ENCODE measurements at places on chromosomes 1 and 21.
A peak's percentile ranks its signal among the peaks of the same experiment; 100 is the strongest.

- H3K4me3 ChIP-seq = no peak overlapping the region
- H3K27ac ChIP-seq = no peak overlapping the region
- H3K36me3 ChIP-seq = peaks cover 64% of the 10 kb centered on the region
- DNase-seq = no peak
- H3K4me1 ChIP-seq = no peaks in the 10 kb centered on the region
- H3K27me3 ChIP-seq = no peaks in the 10 kb centered on the region
Measured at GRCh38 chr1:65395887-65396612, 24.4 kb upstream of the LEPR start.

DNA sequence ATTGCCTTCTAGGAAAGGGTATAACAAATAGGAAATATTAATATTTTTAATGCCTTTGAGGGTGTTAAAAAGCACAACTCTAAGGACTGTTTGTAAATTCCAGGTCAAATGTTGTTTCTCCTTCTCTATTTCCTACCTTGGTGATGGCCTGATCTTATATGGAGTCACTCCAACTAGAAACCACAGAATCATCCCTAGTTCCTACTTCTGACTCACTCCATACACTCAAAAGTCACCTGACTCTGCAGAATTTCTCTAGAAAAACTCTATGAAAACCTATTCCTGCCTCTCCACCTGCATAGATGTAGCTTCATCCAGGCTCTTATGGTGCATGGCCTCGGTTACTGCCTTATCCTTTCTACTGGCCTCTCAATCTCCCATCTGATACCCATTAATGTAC is 14.5 kb downstream of the RGS4 start:
- H3K27me3 ChIP-seq = no peaks in the 10 kb centered on the region
- no peak overlapping the region for H3K27ac ChIP-seq
- no peaks in the 10 kb centered on the region for H3K36me3 ChIP-seq
- H3K4me3 ChIP-seq = no peak overlapping the region
- H3K4me1 ChIP-seq = no peaks in the 10 kb centered on the region

GRCh38 chr1:110235181-110235833 is 25.2 kb downstream of the KCNC4 start:
- peak; percentile 82 for DNase-seq
- H3K4me3 ChIP-seq = no peak overlapping the region
- no peak overlapping the region for H3K27ac ChIP-seq
- no peaks in the 10 kb centered on the region for H3K27me3 ChIP-seq
- H3K4me1 ChIP-seq = no peaks in the 10 kb centered on the region

GRCh38 chr1:178774263-178774662 is 49.2 kb downstream of the RALGPS2 start:
- peak; percentile 59 for DNase-seq
- H3K36me3 ChIP-seq = no peaks in the 10 kb centered on the region
- H3K4me3 ChIP-seq = no peak overlapping the region
- no peaks in the 10 kb centered on the region for H3K4me1 ChIP-seq
- H3K27me3 ChIP-seq = no peaks in the 10 kb centered on the region

DNA sequence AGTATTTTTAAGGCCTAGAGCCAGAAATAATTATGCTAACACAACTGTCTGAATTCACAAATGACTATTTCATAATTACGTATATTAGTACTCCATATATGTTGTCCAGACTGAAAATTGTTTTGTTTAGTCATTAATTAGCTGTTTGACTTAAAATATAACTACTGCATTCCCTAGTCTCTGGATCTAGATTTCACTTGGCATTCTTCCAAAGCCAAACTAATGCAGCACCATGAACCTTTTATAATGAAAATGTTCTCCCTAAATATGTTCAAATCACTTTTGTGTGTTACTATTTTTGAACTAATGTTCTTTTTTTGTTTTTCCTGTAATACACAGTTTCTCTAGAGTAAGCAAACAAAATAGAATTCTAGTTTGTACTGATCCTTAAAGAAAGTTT is 46.1 kb downstream of the CAMTA1 start:
- H3K4me1 ChIP-seq = peaks cover 34% of the 10 kb centered on the region
- DNase-seq = no peak
- H3K27me3 ChIP-seq = no peaks in the 10 kb centered on the region
- peak overlapping the region; percentile 1 for H3K27ac ChIP-seq
- peaks cover 3% of the 10 kb centered on the region for H3K36me3 ChIP-seq

GRCh38 chr1:16235944-16236510 is 956 bp downstream of the CPLANE2 start:
- no peaks in the 10 kb centered on the region for H3K27me3 ChIP-seq
- peak overlapping the region; percentile 66 for H3K4me3 ChIP-seq
- no peak overlapping the region for H3K27ac ChIP-seq
- DNase-seq = no peak
- H3K4me1 ChIP-seq = no peaks in the 10 kb centered on the region
- no peaks in the 10 kb centered on the region for H3K36me3 ChIP-seq

GRCh38 chr1:54105080-54105479 is 47.7 kb downstream of the CDCP2 start:
- H3K4me3 ChIP-seq = no peak overlapping the region
- H3K4me1 ChIP-seq = no peaks in the 10 kb centered on the region
- no peak for DNase-seq
- no peaks in the 10 kb centered on the region for H3K27me3 ChIP-seq
- H3K36me3 ChIP-seq = no peaks in the 10 kb centered on the region
- no peak overlapping the region for H3K27ac ChIP-seq

DNA sequence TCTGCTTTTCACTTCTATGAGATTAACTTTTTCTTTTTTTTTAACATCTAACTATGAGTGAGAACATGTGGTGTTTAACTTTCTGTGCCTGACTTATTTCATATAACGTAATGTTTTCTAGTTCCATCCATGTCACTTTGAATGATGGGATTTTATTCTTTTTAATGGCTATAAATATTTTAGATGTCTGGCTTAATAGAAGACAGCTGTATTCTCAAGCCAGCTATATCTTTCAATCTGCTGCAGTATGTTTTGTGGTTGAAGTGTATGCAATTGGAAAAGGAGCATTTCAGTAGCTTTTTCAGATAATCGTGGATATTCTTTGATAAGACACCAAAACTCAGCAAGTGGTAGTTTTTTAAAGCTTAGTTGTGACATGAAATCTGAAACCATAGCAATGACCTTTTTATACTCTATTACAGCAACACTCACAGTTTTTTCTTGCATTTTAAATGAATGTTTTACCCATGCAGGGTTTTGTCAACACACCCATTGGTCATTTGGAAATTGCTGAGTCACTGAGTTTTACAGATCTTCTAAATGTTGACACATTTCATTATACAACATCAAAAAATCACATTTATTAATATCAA is 5.7 kb upstream of the SVBP start:
- peaks cover 14% of the 10 kb centered on the region for H3K4me1 ChIP-seq
- H3K27me3 ChIP-seq = no peaks in the 10 kb centered on the region
- DNase-seq = no peak
- H3K4me3 ChIP-seq = no peak overlapping the region
- H3K36me3 ChIP-seq = no peaks in the 10 kb centered on the region

- no peak for DNase-seq
- no peak overlapping the region for H3K27ac ChIP-seq
- no peaks in the 10 kb centered on the region for H3K27me3 ChIP-seq
- no peaks in the 10 kb centered on the region for H3K4me1 ChIP-seq
- H3K4me3 ChIP-seq = no peak overlapping the region
Measured at GRCh38 chr1:112402682-112403643, 6.9 kb downstream of the CTTNBP2NL start.

GRCh38 chr1:112636056-112636455 is 16.4 kb downstream of the CAPZA1 start:
- no peak overlapping the region for H3K27ac ChIP-seq
- no peak overlapping the region for H3K4me3 ChIP-seq
- peaks cover under 1% of the 10 kb centered on the region for H3K36me3 ChIP-seq
- no peaks in the 10 kb centered on the region for H3K27me3 ChIP-seq
- DNase-seq = no peak
- no peaks in the 10 kb centered on the region for H3K4me1 ChIP-seq

DNA sequence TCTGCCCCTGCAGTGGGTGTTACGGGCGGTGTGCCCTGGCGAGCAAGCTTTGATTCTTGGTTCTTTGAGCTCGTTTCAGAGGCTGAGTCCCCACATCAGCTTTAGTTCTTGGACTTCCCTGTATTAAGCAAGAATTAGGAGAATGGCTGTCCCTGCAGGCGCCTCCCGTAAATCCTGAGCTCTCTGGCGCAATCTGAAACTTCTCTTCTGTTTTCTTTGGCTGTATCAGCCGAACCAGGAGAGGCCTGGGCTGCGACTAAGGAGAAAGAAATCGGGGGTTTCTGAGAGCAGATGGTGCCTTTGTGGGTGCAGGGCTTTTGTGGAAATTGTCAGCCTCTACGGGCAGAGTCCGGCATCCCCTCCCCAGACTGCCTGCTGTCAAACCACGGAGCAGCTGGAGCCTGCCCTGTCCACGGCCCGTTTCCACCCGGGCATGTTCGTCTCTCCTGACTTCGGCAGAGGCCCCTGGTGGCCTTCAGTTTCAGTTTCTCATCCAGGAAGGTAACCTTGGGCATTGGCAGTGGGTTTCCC is 17.9 kb downstream of the CSTB start:
- H3K27ac ChIP-seq = no peak overlapping the region
- no peaks in the 10 kb centered on the region for H3K27me3 ChIP-seq
- peaks cover 4% of the 10 kb centered on the region for H3K36me3 ChIP-seq
- no peaks in the 10 kb centered on the region for H3K4me1 ChIP-seq
- no peak overlapping the region for H3K4me3 ChIP-seq
- DNase-seq = peak; percentile 86

DNA sequence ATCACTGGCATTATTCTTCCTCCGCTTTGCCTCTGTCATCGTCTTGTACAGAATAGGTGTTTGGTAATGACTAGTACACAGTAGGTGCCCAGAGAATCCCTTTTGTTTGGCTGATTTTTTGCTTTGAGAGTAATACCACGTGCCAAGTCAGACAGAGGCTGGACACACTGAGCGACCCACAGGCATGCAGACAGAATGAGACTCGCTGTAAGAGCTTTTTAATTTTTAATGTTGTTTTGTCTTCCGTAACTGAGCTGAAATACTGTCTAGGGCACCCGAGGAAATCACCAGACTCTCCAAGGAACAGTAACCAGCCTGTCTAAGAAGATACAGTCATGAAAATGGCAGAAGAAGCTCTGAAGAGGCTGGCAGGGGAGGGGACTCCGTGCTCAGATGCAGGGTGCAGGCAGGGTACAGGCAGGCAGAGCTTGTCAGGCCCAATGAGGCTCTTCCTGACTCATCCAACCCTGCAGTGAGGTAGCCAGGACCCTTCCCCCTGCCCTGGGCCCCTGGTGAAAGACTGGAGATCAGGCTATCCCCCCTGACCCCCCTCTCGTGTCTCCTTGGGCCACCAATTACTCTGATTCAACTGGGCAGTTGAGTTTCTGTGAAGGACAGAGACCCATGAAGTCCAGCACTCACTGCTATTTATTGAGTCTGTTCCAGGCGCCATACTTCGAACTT is 60.1 kb upstream of the ECE1 start:
- no peaks in the 10 kb centered on the region for H3K27me3 ChIP-seq
- no peak overlapping the region for H3K4me3 ChIP-seq
- no peak overlapping the region for H3K27ac ChIP-seq
- DNase-seq = no peak

GRCh38 chr1:158022554-158023312 is 29.3 kb downstream of the KIRREL1 start:
- DNase-seq = no peak
- H3K36me3 ChIP-seq = no peaks in the 10 kb centered on the region
- no peaks in the 10 kb centered on the region for H3K27me3 ChIP-seq
- H3K27ac ChIP-seq = no peak overlapping the region
- peaks cover 18% of the 10 kb centered on the region for H3K4me1 ChIP-seq

GRCh38 chr1:205214756-205215155 is 3.3 kb upstream of the DSTYK start:
- no peaks in the 10 kb centered on the region for H3K4me1 ChIP-seq
- no peaks in the 10 kb centered on the region for H3K27me3 ChIP-seq
- no peaks in the 10 kb centered on the region for H3K36me3 ChIP-seq
- no peak for DNase-seq
- H3K4me3 ChIP-seq = no peak overlapping the region
- H3K27ac ChIP-seq = no peak overlapping the region

Data from cardiac muscle cell (in vitro differentiated cells and primary cell).